ENCODE measurements at places on chromosomes 11 and 22.

DNA sequence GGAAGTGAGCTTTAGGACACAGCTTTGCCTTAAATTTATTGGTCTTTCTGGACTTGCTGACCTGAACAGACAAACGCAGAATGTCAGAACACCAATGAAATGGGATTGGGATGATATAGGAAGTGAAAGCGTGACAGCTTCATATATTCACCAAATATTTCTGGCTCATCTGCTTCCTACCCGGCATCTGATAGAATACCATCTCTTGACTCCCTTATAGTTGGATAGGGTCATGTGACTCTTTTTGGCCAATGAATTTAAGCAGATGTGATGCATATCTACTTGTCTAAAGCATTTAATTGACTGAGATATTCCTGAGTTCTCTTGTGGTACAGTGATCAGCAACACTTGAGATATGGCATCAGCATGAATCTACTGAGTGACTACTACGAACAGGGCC lies 2.5 kb upstream of the CAPRIN1 start:
- peaks cover 7% of the 10 kb centered on the region for H3K36me3 ChIP-seq
- peaks cover 13% of the 10 kb centered on the region for H3K27me3 ChIP-seq
- H3K4me1 ChIP-seq, result peaks cover 18% of the 10 kb centered on the region
- no peak overlapping the region for H3K27ac ChIP-seq
- no peak for DNase-seq

- no peak for DNase-seq
- H3K36me3 ChIP-seq, result peaks cover 11% of the 10 kb centered on the region
- H3K4me3 ChIP-seq, result no peak overlapping the region
- no peaks in the 10 kb centered on the region for H3K27me3 ChIP-seq
- no peak overlapping the region for H3K27ac ChIP-seq
- peaks cover 2% of the 10 kb centered on the region for H3K4me1 ChIP-seq
Observed at GRCh38 chr11:121063728-121064127, 37.3 kb upstream of the TECTA start.

GRCh38 chr11:121393855-121394254 lies 58.3 kb upstream of the SORL1 start:
- H3K36me3 ChIP-seq, result peaks cover 4% of the 10 kb centered on the region
- no peaks in the 10 kb centered on the region for H3K27me3 ChIP-seq
- H3K4me1 ChIP-seq, result peaks cover 3% of the 10 kb centered on the region
- H3K4me3 ChIP-seq, result no peak overlapping the region
- no peak for DNase-seq

- peak overlapping the region; percentile 91 for H3K27ac ChIP-seq
- H3K36me3 ChIP-seq, result peaks cover 17% of the 10 kb centered on the region
- H3K4me3 ChIP-seq, result peak overlapping the region; percentile 77
Observed at GRCh38 chr11:116890193-116890592, 52.8 kb upstream of the APOA1 start.

GRCh38 chr22:36148411-36148810 lies 12.1 kb downstream of the APOL3 start:
- no peaks in the 10 kb centered on the region for H3K27me3 ChIP-seq
- peak overlapping the region; percentile 100 for H3K27ac ChIP-seq
- peak overlapping the region; percentile 45 for H3K4me3 ChIP-seq
- peaks cover 39% of the 10 kb centered on the region for H3K4me1 ChIP-seq
- no peak for DNase-seq
- H3K36me3 ChIP-seq, result peaks cover 15% of the 10 kb centered on the region

DNA sequence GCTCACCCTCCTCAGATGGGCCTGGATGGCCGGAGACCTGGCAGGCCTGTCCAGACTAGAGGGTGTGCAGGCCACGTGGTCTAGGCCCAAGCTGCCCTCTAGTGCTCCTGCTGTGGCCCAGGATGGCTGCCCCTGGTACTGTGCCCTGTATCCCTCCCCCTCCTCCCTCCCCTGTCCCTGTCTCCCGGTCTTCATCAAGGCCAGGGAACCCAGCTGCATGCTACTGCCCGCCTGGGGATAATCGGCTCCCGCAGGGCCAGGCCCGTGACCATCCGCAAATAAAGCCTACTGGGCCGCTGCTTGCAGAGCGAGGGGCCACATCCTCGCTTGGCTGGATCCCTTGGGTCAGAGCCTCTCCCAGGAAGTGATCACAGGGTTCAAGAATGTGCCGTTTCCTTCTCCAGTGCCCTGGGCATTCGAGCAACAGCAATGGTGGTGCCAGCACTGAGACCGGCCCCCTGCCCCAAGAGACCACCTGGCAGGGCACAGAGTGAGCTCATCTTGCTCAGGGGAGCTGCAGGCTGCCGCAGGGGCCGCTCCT lies 51.1 kb downstream of the WNT7B start:
- no peaks in the 10 kb centered on the region for H3K4me1 ChIP-seq
- no peak overlapping the region for H3K4me3 ChIP-seq
- no peak for DNase-seq
- peaks cover 6% of the 10 kb centered on the region for H3K27me3 ChIP-seq
- no peak overlapping the region for H3K27ac ChIP-seq
- H3K36me3 ChIP-seq, result peaks cover 2% of the 10 kb centered on the region

DNA sequence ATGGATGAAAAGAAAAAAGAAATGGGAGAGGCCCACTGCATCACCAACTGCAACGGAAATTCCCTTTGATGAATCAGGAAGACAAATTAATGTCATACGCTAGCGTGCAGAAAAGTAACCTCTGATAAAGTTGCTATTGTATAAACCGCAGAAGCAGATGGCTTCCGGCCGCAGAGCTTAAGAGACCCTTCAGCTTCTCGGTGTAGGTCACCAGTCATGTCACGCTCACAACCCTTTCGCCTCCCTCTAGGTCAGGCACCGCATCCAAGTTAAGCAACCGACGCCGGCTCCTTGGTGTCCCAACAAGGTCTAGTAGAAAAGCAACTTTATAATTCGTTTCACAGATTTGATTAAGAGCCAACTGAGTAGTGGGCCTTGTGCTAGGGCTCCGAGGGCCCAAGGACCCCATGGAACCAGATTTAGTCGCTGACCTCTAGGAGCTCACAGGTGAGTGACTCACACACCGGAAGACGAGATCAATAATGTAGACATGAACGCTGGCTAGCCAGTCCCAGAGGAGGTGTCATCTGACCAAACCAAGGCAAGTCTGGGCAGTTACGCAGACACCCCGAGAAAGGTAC lies 1.2 kb upstream of the ZFP91 start:
- no peaks in the 10 kb centered on the region for H3K27me3 ChIP-seq
- H3K27ac ChIP-seq, result peak overlapping the region; percentile 100
- H3K4me3 ChIP-seq, result peak overlapping the region; percentile 98
- H3K36me3 ChIP-seq, result peaks cover 7% of the 10 kb centered on the region
- peak; percentile 65 for DNase-seq
- peaks cover 55% of the 10 kb centered on the region for H3K4me1 ChIP-seq

- no peak for DNase-seq
- no peaks in the 10 kb centered on the region for H3K36me3 ChIP-seq
- peak overlapping the region; percentile 47 for H3K4me3 ChIP-seq
- peaks cover 16% of the 10 kb centered on the region for H3K27me3 ChIP-seq
- peaks cover 8% of the 10 kb centered on the region for H3K4me1 ChIP-seq
Observed at GRCh38 chr11:124481365-124482323, 36.1 kb upstream of the OR8B8 start.

DNA sequence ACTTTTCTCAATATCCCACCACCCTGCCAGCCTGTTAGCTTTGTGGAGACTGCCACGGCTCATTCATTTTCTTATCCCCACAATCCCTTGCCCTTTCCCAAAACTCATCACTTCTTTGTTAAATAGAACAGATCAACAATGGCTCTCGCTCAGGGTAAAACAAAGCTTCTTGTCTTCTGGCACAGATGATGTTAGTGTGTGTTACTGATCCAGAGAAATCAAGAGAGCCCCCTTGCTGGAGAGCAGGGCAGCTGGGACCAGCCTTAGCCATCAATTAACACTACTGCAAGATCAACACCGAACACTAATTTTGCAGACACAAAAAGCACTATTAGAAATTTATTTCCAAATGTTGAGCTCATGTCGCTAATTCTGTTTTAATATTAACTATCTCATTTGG lies 420.9 kb downstream of the TENM4 start:
- H3K4me3 ChIP-seq, result no peak overlapping the region
- DNase-seq, result no peak
- H3K36me3 ChIP-seq, result peaks cover 2% of the 10 kb centered on the region
- peaks cover 29% of the 10 kb centered on the region for H3K27me3 ChIP-seq
- no peaks in the 10 kb centered on the region for H3K4me1 ChIP-seq

DNA sequence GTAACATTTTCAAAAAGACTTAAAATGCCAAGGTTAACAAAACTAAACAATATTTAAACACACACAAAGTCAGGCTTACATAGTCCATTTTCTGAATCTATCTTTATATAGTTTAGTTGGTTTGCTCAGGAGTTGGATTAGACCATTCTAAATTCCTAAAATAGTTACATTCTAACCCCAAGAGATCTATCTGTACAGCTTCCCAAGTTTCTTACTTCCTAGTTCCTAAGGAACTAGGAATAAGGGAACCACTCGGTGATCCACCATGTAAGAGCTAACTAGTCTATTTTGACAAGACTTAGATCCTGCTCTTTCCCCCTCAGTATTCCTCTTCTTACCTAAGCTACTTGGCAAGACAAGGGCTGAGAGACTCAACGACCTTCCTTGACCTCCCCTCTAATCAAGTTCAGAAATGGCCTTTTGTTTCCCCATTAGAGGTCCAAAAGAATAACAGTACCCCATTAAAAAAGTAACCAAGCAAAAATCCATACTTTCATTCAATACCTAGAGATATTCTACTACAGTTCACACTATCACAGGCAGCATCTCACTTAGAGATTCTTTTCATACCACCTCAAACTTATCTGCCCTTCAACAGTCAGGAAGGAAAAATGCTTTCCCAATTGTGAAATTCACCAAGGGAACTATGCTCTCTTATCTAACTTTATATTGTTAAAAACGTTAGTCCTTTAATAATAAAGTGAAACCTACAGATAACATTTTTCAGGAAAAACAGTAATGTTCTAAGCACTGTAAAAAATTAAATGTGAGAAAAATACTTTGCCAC lies 253.1 kb downstream of the TTC28 start:
- no peaks in the 10 kb centered on the region for H3K4me1 ChIP-seq
- H3K36me3 ChIP-seq, result peaks cover 2% of the 10 kb centered on the region
- no peak for DNase-seq
- H3K27me3 ChIP-seq, result peaks cover 23% of the 10 kb centered on the region

GRCh38 chr22:49719046-49719445 lies 108.6 kb downstream of the BRD1 start:
- DNase-seq, result no peak
- H3K36me3 ChIP-seq, result peaks cover 3% of the 10 kb centered on the region
- peaks cover 8% of the 10 kb centered on the region for H3K4me1 ChIP-seq
- H3K27ac ChIP-seq, result peak overlapping the region; percentile 71

DNA sequence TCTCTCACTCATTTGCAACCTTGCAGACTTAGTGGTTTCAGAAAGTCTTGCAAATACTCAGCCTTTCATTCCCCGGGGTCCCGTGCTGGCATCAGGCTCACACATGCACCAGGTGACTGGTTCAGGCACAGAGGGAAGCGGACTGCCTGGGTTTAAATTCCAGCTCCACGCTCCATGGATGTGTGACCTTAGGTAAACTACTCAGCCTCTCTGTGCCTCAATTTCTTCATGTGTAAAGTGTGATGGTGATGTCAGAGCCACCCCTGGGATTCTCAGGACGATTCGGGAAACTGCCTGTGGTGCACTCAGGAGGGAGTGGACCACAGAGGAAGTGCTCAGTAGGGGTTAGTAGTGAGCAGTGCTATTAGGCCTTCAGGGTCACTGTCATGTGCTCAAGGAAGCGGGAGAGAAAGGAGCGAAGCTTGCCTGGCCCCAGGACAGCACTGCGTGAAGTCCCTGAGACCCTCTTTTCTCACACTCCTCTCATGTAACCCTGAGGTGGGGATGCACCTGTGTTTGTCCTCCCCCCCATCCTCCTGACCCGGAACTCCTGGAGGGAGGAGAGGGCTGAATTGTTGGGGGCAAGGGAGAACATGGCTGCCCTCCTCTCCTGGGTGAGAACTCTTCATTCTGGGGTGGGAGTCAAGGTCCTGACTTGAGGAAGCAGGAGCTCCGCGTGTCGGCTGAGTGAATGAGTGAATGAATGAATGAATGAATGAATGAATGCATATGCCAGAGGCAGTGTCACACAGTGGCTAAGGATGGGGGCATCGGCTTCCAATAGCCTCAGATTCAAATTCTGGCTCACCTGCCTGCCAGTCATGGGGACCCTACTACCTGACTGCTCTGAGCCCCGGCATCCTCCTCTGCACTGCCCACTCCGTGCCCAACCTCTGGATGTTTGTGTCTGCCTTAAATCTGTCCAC lies 14.4 kb upstream of the UPK3A start:
- H3K27me3 ChIP-seq, result peaks cover 25% of the 10 kb centered on the region
- no peak for DNase-seq
- H3K36me3 ChIP-seq, result no peaks in the 10 kb centered on the region
- H3K4me1 ChIP-seq, result peaks cover 12% of the 10 kb centered on the region
